ENCODE measurements at places on chromosomes 1 and 21.

GRCh38 chr1:37557402-37557801 lies 662 bp downstream of the DNALI1 start:
- no peak for DNase-seq

DNA sequence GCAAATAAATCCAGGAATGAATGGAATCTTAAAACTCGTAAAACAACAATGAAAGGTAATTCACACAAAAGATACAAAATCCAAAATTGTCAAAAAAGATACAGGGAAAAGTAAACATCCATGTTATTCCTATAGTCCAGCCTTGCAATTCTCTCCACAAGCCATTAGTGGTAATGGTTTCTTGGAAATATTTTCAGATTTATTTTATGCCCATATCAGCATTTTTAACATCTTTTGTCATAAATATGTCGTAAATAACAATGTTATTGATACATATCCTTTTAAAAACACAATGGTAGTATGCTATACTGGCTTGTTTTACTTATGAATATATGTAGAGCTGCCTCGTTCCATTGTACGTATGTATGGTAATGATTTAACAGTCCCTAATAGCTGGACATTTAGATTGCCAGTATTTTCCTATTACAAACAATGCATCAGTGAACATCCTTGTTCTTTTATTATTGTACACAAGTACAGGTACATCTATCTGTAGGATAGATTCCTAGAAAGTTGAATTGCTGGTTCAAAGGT lies 30.6 kb downstream of the DNTTIP2 start:
- DNase-seq, result no peak

- no peak for DNase-seq
These were observed 20.6 kb downstream of the ABCD3 start for GRCh38 chr1:94438692-94439276.

GRCh38 chr1:246705368-246705767 lies 18.8 kb upstream of the SCCPDH start:
- DNase-seq, result peak; percentile 81

DNA sequence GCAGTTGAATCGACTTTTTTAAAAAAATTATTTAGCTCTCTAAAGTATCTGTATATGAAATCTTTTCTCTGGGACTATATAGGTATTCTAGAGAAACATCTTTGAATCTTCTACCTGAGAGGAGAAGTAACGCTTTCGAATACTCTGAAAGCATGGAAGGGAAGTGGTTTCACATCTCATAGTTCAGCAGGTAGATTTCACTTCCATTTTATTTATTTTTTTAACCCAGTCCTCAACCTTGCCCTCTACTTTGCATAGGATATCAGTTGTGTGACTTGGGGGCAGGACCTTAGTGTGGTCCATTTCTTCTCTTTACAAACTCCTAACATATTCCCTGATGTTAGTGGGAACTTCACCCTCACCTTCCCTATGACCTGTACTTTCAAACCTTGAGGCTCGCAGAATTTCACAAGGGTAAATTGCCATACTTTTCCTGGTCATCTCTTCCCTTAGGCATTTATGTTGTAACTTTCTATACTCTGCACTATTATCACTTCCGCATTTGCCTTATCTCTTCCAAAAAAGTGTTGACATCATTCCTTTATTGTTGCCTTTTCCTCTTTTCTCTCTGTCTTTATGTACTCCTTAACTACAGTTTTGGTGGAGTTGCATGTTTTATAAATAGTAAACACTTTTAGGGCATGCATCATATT lies 1208.5 kb upstream of the ADGRL4 start:
- DNase-seq, result no peak

GRCh38 chr1:109078317-109078716 lies 2.5 kb upstream of the TAF13 start:
- no peak for DNase-seq

DNA sequence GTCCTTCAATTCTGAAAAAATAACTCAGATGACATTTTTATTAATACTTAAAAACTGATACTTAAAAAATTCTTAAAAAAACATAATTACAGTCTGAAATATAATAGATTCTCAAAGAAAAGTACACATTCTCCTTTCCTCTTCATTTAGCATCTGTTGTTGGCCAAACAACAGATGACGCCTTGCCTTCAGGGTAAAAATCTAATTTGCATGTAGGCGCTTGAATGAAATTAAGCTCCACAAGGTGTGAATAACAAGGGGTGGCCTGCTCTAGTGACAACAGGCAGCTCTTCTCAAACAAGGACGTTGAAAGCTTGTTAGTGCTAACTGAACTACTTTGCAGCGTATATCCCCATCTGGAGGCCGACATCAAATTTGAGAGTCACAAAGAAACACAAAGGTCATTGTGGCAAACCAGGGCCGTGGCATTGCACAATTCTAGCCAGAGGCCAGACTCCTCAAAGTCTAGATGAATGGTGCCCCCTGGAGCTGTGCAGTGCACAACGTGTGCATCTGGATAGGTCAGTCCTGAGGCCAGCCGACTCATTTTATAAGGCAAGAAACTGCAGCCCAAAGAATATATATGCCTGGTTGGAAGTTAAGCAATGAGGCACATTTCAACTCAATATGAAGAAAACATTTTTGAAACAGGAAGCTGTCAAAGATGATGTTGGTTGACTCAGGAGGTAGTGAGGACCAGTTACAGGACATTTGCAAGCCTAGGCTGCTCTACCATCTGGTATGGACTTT lies 459.2 kb upstream of the RUNX1 start:
- peak; percentile 95 for DNase-seq

DNA sequence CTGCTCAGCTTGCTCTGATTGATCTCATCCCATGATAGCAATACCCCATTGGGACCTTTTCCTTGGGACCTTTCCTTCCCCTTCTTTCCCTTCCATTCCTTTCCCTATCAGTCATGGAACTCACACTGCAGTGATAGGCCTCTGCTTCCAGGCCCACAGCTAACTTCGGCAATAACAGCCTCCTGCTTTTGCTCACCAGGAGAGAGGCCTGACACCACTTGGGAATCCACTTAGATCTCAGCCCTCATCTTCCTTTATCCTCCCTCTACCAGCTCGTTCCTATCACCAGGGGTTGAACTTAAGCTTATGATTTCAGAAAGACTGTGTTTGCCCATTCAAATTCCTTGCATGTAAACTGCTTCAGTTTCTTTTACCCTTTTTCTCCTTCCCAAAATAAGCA lies 11.0 kb upstream of the TIPRL start:
- DNase-seq, result no peak

DNA sequence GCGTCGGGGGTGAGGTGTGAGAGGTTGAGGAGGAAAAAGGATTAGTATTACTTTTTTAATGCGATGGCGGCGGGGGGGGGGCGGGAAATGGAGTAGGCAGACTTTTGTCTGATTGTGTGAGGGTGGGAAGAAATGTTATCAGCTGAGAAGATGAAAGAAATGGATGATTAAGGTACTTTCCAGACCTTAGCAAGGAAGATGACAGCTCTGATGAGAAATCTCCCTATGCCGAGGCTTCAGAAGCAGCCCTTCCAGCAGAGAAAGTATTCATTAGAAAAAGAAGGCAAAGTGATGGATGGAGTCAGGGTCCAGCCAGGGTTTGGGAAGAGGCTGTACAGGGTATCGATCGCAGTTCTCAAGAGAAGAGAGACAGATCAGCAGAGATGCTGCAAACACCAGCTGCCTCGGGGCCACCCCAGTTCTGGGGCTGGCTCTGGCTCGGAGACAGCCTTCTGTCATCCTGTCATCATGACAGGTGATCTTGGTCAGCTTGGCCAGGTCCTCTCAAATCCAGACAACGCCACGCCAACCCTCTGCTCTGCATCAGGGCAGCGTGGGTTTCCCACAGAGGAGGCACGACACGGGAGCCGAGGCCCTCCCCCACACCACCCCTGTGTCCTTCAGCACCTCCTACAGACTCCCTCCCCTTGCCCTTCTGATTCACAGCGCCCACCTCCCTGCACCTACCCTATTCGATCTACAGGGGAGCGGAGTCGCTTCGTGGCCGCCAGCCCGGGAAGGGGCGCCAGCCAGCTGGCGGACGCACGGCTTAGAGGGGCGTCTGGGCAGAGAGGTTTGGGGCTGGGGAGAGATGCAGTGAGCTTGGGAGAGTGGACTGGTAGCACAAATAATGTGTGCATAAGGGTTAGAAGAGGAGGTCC lies 674 bp upstream of the ATXN7L2 start:
- no peak for DNase-seq

- no peak for DNase-seq
These were observed 46.3 kb upstream of the CFAP298 start for GRCh38 chr21:32658524-32658923.

DNA sequence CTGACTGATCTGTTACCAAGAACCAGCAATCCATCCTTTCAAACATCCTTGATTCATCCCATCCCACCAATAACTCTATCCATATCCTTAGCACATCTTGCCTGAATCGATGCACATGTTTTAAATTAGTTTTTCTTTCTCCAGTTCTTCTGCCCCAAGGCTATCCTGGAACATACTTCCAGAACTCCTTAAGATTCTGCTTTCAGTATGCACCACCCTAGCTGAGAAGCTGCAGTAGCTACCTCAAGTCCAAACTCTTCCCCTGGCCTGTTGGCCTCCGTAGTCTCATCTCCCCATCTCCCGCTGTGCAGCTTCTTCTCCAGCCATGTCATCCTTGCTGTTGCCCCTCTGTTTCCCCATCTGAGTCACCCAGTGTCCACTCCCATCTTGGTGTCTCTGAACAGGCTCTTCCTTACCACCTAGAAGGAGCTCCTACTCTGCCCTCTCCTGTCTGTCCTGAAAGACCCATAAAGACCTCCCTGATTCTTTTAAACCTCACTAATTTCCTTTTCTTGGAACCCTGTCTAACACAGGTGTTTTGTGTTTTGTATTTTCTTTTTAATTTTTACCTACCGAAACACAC lies 108.0 kb downstream of the SGIP1 start:
- no peak for DNase-seq

Measured in suppressor macrophage treated with lipopolysaccharide for 4 hours (primary cell).